ENCODE measurements at places on chromosomes 5 and 9.

DNA sequence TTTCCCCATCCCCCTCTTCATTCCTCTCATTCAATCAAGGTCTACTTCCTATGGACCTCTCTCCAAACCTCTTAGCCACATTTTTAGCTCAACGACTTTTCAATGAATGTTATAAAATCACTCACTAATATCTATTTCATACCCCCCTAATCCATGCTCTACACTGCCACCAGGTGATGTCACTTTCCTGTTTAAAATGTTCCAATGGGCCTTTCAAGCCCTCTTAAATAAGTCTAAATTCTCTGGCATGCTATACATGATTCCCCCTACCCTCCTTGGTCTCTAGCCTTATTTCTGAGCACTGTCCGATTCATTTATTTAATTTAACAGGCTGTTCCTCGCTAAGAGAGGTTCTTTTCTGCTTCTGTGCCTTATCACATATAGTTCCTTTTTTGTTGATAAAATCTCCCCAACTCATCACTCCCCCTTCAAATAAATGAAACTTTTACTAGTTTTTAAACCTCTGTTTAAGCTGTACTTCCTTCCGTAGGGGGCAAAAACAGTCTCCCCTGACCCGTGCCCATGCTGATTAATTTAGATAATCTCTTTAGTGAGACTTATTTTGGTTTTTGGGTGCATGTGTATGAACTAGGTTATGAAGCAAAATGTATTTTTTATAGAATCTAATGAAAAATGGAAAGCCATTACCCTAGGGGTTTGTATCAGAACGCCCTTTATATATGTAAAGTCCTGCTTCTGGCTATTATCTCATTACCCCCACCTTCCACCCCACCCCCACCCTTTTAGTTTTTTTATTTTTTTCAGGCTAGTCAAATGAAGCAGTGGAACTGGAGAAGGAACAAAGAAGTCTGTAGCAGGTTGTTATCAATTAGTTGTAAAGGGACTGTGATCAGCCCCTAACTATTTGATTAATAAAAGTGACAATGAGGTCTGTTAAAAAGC lies 9.0 kb downstream of the ABHD17B start:
- no peak for DNase-seq

DNA sequence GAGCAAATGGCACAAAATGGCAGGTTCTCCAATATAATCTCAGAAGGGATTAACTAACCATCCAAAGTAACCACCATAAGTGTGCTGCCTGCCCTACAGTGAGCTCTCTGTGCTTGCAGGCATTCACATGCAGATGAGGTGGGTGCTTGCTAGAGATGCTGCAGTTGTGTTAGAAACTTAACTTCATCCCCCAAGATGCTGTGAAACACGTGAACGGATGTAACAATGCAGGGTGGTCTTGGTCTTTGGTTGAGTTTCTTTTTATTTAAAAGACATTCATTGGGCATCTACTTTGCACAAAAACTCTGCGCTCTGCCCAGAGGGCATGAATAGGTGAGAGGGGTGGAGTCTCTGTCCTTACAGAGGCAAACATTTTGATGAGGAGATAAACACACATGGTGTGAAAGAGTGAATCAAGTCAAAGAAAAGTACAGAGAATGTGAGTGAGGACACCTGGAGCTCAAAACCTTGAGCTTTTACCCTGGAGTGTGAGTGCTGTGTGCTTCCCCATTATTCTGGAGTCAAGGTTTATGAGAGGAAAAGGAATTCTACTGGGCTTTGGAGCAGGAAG lies 143.9 kb upstream of the DAP start:
- no peak for DNase-seq

DNA sequence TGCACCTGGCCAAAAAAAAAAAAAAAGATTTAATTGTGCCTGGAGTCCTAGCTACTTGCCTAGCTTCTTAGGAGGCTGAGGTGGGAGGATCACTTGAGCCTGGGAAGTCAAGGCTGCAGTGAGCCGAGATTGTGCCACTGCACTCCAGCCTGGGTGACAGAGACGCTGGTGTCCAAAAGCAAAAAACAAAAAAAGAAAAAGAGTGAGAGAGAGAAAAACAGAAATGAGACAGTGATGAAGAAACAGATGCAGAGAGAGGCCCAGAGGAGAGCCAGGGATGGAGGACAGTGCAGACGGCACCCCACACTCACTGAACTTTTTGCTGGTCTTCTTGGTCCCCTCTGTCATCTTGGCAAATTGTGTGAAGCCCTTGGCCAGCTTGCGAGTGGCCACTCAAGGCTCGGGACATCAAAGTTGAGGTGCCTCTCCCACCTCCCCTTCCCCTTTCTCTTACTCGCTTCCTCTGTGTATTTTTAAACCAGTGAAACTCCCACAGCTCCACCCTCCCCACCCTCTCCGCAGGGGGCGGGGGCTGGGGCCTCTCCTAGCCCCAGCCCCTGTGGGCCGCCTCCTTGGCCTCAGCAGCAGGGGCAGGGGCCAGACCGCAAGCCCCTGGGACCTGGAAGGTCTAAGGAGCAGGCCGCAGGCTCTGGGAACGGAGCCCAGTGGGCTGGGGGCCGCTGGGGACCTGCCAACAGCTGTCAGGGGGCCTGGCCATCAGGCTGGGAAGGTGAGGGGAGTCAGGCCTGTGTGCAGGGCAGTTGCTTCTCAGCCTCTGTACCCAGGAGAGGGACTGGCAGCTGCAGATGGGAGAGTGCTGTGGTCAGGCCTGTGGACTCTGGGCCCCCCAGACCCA lies at the start of gene SH2D3C:
Gene SH2D3C (minus strand): TSS at position 387 of the 856 bp plus-strand sequence. CDS start 39 bp downstream, at position 348.
- no peak for DNase-seq

DNA sequence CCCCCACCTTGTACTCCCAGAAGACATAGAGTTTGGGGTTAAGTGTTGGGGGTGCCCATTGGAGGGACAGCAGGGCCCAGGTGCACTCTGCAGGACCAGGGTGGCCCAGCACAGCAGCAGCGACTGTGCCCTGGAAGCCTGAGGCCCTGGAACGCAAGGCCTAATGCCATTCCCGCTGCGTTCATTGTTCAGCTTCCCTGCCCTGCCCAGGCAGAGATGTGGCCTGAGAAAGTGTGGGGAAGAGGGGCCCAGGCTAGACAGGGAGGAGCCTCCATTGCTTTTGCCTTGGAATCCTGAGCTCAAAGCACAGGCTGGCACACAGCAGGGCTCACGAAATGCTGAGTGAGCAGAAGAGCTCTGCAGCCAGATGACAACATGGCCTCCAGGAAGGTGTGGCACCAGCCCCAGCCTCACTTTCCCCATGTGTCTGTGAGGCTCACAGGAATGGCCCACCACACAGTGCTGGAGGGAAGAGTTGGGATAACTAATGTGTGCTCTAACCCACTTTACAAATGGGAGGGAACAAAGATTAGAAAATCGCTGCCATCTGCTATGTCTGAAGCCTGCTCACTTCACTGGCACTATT lies 19.4 kb downstream of the S1PR3 start:
- no peak for DNase-seq

GRCh38 chr5:107289030-107289714 lies 381.6 kb downstream of the EFNA5 start:
- DNase-seq, result no peak

GRCh38 chr9:72169178-72169577 lies 19.9 kb downstream of the GDA start:
- no peak for DNase-seq

DNA sequence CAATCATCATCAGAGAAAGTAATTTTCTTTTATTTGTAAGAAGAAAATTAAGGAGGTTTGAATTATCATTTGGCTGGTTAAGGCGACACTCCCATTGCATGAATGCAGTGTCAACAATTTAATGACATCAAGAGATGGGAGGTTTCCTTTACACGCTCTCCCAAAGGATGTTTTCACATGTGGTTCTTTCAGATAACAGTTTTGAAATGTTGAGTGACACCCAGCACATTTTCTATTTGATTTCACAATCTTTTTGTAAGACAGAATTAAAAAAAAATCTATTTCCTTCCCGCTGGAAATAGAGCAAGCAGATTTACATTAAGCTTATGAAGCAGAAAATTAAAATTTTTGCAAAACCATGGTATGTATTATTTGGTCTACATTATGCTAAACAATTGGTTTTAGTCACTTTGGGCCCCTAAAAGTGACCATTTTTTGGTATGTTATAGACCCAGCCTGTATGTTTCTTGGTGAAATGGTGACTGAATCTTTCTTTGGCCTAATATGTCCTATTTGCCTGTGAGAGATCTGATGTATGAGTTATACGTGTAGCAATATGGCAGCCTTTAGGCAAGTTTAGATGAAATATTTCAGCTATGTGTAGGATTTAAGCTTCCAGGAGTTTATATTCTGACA lies 18.9 kb upstream of the ANKRD55 start:
- no peak for DNase-seq

- DNase-seq, result no peak
Observed at GRCh38 chr9:130292106-130292505, 26.5 kb downstream of the HMCN2 start.

GRCh38 chr5:36632363-36632664 lies 25.9 kb downstream of the SLC1A3 start:
- no peak for DNase-seq

DNA sequence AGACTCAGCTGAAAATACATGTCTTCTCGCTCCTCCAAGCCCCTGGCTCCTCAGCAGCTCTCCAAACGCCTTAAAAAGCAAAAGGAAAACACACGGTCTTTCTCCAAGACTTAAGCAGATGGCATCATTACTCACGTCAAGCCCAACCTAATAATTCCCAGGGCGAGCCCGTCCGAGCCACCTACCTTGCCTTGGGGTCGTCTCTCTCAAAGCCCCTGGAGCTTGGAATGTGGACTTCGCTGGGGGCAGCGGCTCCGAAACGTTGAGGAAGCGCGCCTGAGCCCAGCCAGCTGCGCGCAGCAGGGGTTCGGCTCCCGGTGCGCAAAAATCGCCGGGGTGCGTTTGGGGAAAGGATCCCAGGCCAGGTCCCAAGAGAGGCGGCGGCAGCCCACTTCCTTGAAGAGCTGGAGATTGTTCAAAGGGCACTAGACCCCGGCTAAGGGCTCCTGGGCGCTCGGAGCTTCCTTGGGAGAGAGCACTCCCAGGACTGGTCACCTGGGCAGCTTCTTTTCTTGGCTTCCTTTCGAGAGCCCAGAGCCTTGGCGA lies 395 bp downstream of the DRD1 start:
- no peak for DNase-seq

DNA sequence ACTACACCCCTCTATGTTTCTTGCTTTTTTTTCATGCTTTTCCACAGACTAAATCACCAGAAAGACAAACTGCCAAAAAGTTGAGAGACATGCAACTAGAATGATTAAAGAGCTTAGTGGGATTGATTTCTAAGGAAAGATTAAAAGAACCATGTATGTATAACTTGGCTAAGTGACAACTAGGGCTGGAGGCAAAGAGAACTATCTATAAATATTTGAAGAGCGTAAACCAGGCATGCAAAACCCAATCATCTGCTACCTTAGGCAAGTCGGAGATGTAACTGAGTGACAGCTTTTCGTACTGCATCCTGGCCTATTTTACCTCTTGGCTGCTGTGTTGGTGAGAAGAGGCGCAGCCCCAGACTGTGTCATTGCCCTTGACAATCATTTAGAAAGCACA lies 121.0 kb upstream of the TLX3 start:
- no peak for DNase-seq

DNA sequence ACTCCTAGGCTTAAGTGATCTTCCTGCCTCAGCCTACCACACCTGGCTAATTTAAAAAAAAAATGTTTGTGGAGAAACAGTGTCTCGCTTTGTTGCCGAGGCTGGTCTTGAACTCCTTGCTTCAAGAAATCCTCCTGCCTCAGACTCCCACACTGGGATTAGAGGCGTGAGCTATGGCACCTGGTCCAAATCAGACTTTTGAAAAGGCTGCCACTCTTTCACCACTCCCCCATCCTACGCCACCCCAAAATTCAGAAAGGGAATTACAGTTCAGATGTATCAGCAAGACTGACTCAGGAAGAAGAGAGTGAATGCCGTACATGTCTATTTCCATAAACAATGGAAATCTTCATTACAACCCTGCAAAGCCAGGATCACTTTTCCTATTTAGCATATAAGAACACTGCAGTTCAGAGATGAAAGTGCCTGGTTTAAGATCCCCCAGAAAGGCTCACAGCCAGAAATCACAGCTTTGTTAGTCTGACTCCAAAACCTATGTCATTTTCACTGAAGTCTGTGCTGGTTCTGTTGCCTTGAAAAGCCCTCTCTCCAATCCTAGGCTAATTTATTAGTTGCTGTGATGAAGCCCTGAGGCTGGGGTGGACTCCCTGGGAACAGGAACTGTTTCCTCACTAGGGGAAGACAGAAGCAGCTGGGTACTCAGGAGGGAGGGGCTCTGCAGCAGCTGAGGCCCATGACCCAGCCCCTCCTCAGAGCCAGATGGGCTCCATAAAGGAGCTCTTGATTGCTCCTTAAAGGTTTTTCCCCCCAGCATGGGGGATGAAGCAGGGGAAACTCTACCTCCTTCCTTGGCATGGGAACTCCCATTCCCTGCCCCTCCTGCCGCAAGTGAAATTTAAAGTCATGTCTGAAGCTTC lies 3.1 kb downstream of the FBLL1 start:
- no peak for DNase-seq

Measured in activated gamma-delta T cell treated with anti-CD3 and anti-CD28 coated beads, Interleukin-2, amount 50 U/mL, for 16 hours (primary cell).